ENCODE measurements at places on chromosomes 16 and 17.

DNA sequence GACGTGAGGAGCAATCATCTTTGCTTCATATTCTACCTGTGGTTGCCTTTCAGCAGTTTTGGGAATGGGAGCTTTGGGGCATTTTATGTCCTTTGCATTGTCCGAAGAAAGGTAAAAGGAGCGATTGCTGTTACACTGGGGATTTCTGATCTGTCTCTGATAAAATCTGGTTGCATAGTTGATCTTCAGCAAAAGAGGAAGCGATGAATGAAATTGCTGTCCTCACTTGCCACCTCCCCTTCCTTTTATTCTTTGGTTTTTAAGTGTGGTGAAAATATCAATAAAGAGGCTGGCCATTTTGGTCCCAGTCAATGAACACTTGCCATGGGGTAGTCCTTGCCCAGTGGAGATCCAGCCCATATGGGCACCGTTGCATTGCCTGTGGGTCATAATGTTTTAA, 236.8 kb downstream of the MSI2 start:
- no peak for DNase-seq

DNA sequence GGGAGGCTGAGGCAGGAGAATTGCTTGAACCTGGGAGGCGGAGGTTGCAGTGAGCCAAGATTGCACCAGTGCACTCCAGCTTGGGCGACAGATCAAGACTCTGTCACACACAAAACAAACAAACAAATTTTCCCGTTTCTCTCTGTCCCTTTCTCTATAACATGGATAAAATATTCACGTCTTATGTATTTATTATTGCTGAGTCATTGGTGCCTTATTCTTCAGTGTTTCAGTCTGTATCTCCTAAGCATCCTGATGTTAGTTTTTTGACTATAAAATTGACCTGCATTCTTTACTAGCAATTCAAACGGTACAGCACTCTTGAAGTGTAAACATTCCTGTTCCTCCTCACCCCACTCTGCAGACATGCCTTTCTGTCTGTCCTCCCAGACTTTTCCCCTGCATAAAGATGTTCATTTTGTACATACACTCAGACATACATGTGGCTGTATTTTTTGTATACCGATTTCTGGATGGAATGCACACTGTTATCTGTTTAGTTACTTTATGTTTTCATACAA, 16.4 kb downstream of the DHODH start:
- no peak for DNase-seq

DNA sequence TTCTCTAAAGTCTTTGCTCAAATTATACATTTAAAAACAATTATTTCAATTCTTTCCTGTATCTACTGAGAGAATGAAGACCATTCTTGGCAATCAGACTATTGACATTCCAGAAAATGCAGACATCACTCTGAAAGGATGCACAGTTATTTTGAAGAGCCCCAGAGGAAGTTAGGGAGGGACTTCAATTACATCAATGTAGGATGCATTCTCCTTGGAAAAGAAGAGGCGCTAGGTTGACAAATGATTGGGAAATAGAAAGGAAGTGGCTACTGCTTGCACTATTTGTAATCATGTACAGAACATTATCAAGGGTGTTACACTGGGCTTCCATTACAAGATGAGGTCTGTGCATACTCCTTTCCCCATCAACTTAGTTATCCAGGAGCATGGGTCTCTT, 74.3 kb downstream of the SSH2 start:
- no peak for DNase-seq

- no peak for DNase-seq
These were observed 660 bp upstream of the ATP2A1 start for GRCh38 chr16:28877655-28878000.

- DNase-seq: no peak
These were observed 103.1 kb upstream of the CDH5 start for GRCh38 chr16:66263168-66263972.

DNA sequence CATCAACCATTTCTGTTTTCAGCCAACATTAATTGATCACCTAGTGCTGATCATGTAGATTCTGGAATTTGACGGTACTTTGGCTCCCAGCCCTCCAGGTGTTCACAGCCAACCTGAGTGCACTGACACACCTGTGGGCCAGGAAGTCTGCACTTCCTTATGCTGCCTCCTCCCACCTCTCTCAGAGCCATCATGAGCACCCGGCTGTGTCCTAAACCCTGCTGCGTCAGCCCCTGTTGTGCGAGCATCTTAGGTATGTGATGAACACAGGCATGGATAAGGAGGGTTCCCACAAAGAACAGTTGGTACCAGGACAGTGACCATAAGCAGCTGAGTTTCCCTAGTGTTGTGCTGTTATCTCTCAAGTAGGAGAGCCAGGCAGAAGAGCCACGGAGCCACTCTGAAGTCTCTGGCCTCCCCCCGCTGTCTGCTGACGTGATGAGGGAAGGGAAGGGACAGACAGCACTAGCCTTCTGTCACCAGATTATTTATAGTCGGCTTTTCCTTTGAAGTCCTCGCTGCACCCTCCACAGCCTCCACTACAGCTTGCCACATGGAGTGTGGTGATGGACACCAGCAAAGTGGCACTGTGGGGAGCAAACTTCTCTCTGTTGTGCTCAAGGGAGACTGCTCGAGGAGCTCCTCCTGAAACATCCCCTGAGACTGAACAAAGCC, 162.8 kb upstream of the ANKFN1 start:
- DNase-seq: no peak

GRCh38 chr16:67882374-67883145, 2.1 kb upstream of the NRN1L start:
- no peak for DNase-seq

- no peak for DNase-seq
These were observed 84.8 kb upstream of the CPHXL start for GRCh38 chr16:75811020-75811634.

- no peak for DNase-seq
These were observed 41.3 kb downstream of the IRF8 start for GRCh38 chr16:85940214-85940613.

DNA sequence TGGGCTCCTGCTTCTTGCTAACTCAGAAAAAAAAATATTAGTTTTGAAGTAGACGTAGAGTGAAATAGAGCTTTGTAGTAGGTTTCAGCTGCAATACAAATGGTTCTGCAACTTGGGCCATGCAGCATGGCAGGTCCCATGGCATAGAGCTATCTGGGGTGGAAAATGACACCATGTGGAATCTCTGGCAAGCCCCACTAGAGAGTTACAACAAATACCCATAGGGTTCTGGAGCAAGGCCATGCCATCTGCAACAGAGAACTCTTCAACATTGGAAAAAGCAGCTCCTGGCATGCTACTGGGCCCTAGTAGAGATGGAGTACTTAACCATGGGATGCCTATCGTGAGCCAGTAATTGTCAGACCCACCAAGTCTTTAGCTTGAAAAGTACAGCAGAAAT, 25.3 kb upstream of the RBBP6 start:
- DNase-seq: no peak

- DNase-seq: no peak
These were observed 51.2 kb upstream of the MTMR4 start for GRCh38 chr17:58565389-58566311.

DNA sequence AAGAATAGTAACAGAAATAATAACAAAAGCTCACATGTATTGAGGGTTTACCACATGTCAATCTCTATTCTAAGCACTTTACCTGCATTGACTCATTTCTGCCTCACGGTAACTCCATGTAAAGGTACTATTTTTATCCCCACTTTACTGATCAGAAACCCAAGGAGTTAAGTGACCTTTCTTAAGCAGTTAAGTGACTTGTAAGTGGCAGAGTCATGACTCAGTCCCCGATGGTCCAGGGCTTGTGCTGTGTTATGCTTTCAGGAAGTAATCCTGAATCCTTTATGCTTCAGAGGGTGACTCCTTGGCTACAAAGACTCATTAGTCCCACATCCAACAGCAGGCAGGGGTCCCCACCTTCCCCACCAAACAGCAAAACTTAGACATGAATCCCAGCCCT, 66.5 kb downstream of the MRM1 start:
- no peak for DNase-seq

GRCh38 chr17:80362428-80363119, 52.4 kb upstream of the ENDOV start:
- DNase-seq: no peak

DNA sequence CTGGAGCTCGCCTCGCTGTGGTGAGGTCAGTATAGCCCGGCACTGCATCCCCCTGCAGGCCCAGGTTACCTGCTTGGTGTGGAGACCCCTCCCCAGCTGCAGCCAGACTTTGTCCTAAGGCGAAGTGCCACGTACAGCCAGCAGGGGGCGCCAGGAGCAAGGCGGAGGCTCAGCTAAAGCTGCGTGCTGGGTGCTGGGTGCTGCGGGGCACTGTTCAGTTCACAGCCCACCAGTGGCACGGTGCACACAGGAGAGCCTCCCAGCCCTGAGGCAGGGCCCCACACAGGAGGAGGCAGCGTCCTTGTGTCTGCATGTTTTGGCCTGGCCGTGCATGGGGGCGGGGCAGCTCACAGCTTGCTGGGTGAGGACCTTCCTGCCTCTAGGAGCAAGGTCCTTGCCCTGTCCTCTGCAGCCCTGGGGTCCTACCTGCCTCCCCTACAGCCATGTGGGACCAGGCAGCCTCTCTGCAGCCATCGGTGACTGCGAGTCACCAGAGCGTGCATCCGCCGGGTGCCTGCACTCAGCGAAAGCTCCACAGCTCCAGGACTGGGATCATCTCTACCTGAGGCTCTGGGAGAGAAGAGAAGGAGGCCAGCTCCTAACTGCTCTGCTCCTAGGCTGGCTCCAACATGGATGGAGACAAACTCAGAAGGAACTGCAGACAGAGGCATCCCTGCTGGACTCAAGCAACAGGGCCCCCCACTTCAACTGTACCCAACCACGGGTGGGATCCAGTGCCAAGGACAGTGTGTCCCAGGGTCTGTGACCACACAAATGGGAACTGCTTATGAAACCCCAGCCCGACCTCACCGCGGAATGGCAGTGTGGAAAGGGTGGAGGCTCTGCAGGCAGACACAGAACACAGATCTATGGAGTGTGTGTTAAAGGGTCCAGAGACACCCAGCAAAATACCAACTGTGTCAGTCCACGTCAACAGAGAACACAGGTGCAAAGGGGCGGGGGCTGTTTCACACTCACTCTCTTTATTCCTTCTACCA, 19.0 kb downstream of the SLC7A5 start:
- no peak for DNase-seq

DNA sequence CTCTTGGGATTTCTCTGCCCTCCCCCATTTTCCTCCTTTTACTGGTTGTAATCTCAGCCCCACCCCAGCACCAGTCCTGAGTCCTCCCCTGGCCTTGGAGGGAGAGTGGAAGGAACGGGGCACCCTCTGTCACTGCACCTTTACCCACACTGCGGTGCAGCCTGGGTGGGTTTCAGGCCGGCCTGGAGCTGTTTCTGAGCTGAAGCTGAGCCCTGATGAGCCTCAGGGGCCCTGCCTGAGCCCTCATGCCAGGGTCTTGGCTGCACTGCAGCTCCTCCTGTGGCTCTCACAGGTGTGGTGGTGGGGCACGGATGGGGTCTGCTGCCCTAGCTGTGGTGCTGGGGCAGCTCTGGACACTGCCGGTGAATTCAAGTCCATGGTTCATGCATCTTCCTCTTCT, 34.5 kb downstream of the RNF213 start:
- no peak for DNase-seq

DNA sequence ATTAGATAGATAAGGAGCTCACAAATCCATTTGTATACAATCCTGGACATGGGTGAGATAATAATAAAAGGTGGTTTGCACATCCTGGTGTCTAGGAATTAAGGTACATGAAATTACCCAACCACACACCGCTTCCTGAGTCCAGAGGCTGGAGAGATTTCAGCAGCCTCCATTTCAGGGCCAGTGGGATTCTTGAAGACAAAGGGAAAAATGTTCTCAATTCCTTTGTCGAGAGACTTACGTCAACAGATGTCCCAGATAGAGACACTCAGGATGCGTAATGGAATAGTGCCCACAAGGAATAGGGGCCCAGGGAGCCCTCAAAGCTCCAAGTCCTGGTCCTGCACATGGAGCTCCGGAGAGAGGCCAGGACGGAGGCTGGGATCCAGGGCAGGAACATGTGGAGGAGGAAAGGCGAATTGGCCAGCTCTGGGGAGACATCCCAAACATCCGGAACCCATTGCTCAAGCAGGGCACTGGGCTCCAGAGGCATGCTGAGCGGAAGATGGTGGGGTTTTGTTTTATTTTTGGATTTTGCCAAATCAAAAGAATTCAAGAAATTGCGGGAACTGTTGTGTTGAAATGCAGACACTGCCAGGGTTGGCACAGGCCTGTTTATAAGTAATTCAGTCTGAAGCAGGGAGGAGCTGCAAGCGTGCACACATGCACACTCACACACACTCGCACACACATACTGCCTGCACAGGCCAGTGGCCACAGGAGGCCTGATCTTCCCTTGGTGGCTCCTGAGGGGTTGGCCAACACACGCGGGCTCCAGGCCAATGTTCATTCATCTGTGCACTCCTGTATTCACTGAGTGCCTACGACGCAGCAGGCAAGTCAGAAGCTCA, 97.2 kb downstream of the NOG start:
- no peak for DNase-seq

DNA sequence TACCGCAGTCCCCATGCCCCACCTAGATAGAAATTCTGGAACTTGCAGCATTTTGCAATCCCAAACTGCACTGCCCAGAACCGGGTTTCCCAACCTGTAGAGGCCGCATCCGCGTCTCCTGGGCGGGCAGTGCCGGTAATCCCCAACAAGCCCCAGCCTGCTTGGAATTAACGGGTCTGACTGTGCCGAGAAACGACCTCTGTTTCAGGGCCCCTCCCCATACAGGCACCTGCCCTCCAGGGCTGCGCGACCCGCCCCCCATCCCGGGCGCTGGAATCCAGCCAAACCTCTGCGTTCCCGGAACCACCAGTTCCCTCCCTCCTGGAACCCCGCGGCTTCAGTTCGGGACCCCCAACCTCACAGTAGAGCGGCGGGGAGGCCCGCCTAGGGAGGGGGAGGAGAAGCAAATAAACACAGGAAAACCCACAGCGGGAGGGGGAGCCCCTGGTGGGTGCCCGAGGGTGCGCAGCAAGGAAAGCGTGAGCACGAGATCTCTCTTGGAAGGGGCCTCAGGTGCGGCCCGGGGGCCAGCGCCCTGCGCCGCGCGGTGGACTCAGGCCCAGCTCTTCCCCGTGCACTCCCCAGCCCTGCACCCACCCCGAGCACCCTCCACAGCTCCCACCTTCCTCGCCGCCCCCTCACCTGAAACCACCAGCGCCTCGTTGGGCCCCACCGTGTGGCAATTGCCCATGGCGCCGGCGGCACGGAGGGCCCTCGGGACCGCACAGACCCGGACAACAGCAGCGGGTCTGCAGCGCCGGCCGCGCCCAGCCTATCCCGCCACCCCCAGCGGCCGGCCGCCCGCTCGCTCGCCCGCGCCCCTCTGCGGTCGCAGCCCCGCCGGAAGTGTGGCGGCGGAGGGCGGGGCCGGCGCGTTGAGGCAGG, at the start of gene FLOT2:
FLOT2 (minus strand) TSS at position 850 of the 885 bp plus-strand sequence; CDS start at position 691, 159 bp downstream.
- no peak for DNase-seq

- DNase-seq: no peak
These were observed 117.6 kb downstream of the USP31 start for GRCh38 chr16:23031508-23032098.

- no peak for DNase-seq
These were observed 7.0 kb downstream of the YPEL2 start for GRCh38 chr17:59338498-59338897.

DNA sequence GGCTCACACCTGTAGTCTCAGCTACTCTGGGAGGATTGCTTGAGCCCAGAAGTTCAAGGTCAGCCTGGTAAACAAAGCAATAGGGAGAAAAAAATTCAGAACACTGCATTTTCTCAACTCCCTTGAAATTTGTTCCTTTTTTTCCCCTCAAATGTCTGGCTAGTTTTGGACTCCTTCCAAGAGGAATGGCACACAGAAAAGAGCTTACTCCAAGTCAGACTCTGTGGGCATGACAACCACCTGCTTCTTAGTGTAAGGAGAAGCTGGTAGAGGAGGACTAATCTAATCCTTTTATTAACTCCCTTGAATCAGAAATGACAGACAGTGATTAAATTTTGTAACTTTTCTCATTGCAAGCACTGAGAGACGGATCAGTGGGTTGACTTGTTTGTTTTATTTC, 27.9 kb upstream of the HYDIN start:
- no peak for DNase-seq
